Stimulated activated memory B cell treated with anti-CD40 and anti-IgM and Interleukin-4, amounts not matched to agents 10 μg/mL and 1 μg/mL and 100 μg/mL, for 72 hours (primary cell): ENCODE measurements at places on chromosomes 1 and 21.

DNA sequence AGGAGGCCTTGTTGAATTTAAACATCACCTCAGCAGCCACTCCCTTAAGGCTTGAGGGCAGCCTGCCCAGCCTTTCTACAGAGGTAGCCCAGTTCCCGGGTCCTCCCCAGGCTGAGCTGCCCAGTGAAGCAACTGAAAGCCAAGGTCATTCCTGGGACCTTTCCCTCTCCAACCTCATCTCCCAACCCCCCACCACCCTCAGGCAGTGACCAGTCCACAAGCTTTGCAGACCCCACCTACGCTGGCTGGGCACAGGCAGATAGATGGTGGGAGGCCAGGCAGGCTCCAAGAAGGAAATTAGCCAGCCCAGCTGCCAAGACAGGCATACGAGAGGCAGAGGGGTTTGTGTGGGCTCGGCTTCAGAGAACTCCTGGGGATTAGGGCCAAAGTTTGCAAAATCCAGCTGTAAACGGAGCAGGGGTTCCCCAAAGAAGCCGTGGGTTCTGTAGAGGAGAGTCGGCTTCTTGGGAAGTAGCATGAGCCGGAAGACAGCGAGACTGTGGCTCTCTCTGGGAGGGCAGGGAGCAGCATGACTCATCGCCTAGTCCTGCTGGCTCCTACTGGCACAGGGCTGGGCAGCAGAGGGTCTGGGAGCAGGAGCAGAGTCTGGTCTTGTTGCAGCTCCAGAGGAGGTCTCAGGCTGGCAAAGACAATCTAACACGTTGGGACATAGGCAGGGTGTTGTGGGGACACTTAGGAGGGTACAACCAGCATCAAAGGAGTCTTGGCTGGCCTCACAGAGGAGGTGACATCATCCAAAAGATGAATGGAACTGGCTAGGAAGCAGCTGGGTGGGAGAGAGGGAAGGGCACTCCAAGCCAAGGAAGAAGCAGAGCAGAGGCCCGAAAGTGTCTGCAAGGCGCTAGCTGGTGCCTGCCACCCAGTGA, 2.8 kb upstream of the ZC3H12A start:
- ATAC-seq = no peak

DNA sequence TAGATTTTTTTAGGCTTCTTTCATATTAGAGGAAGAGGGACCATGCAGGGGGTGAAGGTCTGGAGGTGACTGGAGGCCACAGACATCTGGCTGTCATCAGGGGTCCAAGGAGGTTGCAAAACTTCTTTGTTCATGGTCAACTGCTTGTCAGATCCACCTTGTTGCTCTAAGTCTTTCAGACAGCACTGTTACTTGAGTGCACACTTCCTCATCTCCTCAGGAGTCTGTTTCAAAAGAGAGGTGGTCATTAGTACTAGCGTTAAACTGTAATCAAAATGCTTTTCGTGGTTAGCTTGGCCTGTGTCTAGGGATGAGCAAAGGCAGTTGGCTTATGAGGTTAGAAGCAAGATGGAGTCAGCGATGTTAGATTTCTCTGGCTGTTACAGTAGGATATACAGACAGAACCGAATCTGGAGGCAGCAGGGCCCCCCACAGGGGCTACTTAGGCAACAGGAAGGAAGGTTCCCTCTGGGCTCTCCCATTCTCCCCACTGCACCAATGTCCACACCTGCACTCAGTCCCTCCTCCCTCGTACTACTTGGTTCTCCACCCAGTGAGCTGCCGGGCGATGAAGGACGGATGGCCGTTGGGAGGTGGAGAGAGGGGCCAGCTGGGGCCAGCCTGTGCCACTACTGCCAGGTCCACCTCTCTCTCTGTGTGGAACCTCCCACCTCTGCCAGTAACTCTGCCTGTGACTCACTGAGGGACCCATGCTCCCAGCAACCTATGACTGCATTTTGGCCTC, 57.2 kb downstream of the TOR1AIP2 start:
- no peak for ATAC-seq

- ATAC-seq = no peak
Measured at GRCh38 chr21:26826801-26827200, 18.4 kb downstream of the ADAMTS1 start.

DNA sequence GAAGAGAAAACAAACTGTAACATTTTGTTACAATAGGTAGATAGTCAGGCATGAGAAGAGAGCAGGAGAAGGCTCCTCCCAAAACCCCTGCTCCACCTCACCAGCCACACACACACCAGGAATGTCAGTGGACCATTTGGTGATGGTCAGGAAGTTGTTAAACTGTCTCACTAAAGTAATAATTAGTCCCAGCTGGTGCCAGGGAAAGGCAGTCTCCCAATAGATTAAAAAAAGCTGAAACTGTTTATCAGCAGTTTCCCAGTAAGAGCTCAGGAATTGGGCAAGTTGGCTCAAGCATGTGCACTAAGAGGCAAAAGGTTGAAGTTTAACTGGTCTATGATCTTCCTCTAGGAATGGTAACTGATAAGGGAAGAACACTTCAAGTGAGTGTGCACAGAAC, 249.6 kb downstream of the COL11A1 start:
- no peak for ATAC-seq

- ATAC-seq = no peak
Measured at GRCh38 chr21:16519036-16519435, 789.3 kb downstream of the USP25 start.

GRCh38 chr1:1304331-1305299, 3.1 kb downstream of the ACAP3 start:
- no peak for ATAC-seq

DNA sequence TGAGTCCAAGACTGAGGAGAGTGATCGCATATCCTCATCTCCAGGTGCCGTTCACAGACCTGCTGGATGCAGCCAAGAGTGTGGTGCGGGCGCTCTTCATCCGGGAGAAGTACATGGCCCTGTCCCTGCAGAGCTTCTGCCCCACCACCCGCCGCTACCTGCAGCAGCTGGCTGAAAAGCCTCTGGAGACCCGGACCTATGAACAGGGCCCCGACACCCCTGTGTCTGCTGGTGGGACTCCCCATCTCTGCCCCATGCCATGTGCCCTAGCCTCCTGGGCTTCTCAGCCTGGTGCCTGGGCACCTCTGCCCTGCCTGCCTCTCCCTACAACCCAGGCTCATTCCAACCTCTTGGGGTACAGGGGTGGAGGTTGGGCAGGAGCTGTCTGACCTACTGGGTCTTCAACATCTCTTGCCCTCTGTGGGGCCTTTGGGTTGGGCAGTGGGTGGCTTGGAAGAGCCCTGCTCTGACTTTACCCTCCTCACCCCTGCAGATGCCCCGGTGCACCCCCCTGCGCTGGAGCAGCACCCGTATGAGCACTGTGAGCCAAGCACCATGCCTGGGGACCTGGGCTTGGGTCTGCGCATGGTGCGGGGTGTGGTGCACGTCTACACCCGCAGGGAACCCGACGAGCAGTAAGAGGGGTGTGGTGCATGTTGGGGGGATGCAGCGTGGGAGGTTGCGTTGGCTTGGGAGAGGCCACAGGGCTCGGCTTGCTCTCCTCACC, 7.2 kb downstream of the AMPD2 start:
- no peak for ATAC-seq

GRCh38 chr1:25106352-25106751, 126.0 kb downstream of the SYF2 start:
- peak; percentile 29 for ATAC-seq

DNA sequence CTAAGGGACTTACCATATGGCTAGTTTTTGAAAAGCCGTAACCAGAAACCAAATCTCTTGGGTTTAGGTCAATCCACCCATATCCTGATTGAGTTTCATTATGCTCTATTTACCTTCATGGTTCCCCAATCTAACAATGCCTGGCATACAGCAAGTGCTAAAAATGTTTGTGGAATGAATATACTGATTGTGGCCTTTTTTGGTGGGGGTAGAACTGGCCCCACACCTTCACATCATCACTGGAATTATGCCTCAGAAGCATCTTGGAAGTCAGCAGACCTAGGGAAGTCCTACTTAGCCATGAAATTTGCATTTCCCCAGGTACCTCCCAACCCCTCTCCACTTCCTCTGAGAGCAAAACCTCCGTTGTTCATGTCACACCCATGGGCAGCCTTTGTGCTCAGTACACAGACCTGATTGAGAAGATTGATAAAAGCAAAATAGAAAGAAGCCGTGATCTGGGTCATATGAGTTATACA, 17.8 kb upstream of the SLAMF1 start:
- ATAC-seq = peak; percentile 91

DNA sequence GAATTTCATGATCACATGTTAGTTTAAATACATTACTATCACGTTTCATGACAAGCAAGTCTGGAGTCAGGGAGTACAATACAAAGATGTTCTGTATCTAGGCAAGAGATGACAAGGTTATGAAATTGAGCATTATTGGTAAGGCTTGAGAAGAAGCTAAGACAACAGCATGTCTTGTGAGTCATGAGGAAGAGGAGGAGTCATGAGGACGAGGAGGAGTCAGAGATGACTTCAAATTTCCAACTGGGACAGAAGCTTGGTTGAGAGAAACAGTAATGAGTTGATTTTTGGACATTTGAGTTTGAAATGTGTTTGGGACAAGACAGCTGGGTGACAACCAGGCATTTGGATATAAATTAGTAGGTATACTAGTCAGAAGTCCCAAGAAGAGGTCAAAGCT, 4.3 kb upstream of the UBE2U start:
- ATAC-seq = no peak

- no peak for ATAC-seq
Measured at GRCh38 chr1:31984419-31985347, 29.0 kb upstream of the KHDRBS1 start.

- ATAC-seq = no peak
Measured at GRCh38 chr1:207084232-207084631, 4.4 kb upstream of the C4BPB start.

DNA sequence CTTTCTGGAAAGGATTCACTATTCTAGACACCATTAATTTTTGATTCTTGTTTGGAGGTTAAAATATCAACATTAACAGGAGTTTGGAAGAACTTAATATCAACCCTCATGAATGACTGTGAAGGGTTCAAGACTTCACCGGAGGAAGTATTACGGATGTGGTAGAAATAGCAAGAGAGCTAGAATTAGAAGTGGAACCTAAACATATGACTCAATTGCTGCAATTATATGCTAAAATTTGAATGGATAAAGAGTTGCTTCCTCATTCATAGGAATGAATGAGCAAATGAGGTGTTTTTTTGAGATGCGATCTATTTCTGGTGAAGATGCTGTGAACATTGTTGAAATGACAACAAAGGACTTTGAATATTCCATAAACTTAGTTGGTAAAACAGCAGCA, 77.9 kb upstream of the TNFSF4 start:
- peak; percentile 61 for ATAC-seq

DNA sequence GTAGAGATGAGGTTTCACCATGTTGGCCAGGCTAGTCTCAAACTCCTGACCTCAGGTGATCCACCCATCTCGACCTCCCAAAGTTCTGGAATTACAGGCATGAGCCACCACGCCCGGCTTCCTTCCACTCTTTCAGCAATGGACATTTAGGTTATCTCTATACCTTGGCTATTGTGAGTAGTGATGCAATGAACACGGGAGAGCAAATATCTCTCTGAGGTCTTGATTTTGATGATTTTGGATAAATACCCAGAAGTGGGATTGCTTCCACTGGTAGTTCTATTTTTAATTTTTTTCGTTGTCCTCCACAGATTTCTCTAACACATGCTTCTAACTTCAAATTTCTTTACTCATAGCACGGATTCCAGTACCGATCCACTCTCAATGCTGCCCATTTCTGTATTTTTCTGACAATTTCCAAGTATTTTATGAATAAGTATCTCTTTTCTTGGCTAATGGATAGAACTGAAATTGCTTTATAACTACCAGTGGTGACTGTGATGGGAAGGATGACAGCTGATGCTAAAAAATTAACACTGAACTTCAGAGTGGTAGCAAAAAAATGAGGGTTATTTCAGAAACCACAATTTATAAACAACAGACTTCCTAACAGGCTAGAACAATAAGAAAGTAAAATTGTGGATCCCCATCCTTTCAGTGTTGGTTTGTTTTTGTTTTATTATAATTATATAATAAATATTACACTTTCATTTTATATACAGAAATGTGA, 327.5 kb upstream of the RUNX1 start:
- no peak for ATAC-seq

DNA sequence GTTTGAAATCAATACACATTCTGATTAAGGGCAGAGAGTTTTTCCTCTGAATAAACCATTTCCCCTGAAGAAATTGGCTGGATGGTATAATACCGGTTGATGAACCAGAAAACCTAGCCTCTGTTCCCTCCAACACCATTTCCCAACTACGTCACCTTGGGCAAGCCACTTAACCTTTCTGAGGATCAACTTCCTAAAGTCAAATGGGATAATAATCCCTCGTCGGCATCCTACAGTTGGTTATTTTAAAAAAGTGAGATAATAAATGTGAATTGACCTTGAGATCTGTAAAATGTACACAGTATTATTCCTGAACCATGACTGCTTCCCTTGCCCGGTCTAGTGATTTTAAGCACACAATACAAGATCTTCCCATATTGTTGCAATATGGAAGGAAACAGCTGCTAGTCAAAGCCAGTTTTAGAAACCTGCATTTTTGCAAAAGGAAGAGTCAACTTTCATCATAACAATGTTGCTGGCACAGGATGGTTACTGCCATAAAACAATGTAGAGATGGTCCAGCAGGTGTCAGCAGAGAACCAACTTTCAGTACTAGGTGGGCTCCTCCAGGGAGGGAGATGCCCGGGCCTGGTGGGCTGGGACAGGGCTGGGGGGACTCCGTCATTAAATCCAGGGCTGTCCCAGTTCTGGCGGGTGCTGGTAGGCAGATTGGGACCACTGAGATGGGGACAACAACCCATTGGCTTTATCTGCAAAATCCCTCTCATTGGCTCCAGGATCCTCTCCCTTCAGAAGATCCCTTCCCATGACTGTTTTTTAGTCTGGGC, 5.2 kb upstream of the HLX start:
- ATAC-seq = no peak

GRCh38 chr1:237834461-237834860, 56.3 kb downstream of the ZP4 start:
- no peak for ATAC-seq

DNA sequence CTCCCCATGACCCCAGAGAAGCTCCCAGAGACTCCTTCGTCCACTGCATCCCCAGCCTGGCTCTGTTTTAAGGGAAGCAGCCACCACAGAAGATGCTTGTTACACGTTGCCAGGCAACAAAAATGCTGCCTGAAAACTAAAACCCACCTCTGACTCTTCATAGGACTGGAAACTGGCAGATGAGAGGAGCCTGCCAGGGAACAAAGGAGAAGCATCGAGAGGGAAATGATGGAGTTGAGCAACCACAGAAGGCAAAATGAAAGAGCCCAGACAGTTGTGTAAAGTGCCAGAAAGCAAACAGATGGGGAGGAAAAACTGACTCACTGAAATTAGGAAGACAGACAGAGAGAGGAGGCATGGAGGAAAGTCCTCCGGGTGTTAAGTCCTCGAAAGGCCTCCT, 118.4 kb downstream of the KCNN3 start:
- no peak for ATAC-seq

DNA sequence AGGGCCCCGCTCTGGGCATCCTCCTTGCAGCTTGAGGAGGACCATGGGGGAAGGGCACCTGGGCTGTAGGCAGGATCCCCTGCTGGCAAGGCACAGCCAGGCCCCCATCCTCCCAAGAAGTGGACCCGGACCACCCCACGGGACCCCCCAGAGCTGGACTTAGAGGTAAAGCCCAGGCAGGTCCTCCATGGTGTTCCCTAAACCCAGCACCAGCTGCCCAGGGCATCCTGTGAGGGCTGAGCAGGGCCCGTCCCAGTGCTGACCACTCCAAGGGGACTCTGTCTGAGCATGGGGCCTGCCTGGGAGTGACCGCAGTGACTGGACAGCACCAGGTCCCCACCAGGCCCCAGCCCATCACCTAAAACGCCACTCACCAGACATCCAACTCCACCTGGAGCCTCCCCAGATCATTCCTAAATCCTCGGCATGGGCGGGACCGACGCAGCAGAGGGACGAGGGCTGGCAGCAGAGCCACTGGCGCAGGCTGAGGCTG, 21.3 kb downstream of the COL6A2 start:
- ATAC-seq = no peak
